ENCODE measurements at places on chromosomes 12 and 14.

GRCh38 chr12:39065455-39065854 lies 160.1 kb upstream of the CPNE8 start:
- no peak for DNase-seq

DNA sequence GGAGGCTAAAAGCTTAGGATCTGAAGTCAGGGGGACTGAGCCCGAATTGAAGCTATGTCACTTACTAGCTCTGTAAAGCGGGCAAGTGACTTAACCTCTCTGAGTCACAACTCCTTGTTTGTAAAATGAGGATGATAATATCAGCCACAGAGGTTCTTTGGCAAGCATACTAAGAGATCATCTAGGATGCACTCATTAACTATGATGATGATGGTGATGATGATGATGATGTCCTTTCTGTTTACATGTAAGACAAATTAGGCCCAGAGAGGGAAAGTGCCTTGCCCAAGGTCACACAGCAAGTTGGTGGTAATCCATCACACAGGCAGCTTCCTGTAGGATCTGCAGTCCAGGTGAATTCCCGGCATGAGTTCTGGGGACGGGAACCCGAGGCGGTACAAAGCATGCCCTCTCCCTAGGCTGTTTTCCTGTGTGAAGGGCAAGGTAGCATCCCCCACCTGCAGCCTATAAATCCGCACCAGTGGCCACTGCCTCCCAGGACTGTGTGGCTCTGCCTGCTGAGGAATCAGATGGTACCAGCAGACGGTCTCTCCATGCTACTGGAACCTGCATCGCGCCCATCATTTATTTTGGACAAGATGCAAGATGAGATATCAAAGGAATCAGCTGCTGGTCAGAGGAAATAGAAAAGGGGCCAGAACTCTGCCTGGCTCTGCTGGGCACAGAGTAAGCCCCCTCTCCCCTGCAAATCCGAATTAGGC lies 55.2 kb downstream of the MAP1LC3B2 start:
- no peak for DNase-seq

DNA sequence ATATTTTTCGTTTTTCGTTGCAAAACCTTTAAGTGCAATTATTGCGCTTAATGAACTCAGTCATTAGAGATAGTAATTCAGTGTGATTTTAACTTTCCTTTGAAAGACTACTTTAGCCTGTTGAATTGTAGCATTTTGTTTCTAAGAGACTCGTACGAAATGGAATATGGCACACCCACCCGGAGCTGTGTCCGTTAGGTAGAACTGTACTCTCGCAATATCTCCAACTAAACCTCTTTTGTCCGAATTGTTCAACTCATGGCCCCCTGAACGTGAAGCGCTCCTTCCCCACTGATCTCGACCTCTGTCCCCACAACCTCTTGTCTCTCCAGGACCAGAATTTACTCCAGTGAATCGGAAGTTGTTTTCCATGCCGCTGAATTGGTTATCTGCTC lies 800 bp downstream of the PCNX4 start:
- no peak for DNase-seq

DNA sequence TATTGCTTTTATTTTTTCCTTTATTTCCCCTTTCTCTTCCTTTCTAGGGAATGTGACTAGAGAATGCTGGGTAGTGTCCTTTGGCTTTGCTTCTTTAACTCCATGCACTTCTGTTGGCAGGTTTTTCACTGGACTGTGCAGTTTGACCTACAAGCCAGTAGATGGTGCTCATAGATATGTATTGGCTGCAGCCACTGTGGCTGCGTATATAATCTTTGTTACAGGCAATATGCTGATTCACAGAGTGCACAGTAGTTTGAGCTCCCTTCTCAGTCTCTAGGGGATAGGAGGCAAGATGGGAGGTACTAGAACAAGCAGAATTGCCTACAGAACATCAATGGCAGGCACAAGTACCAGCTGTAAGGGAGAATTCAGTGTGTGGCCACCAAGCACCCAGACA lies 503.5 kb downstream of the LRFN5 start:
- DNase-seq: no peak

DNA sequence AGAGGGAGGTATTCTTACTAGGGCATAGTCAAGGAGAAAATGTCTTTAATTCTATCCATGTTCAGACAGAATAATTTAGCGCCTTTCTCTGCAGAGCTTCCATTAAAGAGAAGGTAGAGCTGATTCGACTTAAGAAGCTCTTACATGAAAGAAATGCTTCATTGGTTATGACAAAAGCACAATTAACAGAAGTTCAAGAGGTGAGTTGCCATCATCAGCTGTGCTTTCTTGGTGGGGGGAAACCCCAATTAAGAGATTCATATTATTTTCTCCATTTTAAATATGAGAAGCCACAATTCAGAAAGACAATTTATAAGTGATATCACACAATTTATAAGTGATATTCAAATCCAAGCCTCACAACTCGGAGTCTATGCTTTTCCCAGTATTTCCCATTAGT lies 27.8 kb downstream of the RPGRIP1 start:
- DNase-seq: no peak

GRCh38 chr14:97726676-97727075 lies 929.5 kb downstream of the VRK1 start:
- no peak for DNase-seq

- DNase-seq: no peak
Observed at GRCh38 chr14:95834496-95834895, 42.1 kb upstream of the TUNAR start.

DNA sequence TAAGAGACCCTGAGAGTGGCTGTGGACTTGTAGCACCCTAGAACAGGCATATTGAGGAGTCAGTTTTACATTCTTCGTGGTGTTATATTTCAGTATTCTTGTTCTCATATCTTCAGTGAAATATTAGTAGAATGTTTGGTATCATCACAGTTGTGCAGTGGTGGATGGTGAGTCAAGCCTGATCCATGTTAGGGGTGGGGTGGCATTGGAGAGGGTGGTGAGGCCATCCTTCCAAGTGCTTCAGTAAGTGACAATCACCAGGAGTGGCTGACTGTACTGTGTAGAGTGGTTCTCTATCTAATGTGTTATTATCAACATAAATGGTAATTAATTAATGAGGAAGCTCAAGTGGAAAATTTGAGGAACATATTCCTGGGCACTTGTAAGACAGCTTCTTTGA lies 197.7 kb upstream of the SLC16A7 start:
- no peak for DNase-seq

DNA sequence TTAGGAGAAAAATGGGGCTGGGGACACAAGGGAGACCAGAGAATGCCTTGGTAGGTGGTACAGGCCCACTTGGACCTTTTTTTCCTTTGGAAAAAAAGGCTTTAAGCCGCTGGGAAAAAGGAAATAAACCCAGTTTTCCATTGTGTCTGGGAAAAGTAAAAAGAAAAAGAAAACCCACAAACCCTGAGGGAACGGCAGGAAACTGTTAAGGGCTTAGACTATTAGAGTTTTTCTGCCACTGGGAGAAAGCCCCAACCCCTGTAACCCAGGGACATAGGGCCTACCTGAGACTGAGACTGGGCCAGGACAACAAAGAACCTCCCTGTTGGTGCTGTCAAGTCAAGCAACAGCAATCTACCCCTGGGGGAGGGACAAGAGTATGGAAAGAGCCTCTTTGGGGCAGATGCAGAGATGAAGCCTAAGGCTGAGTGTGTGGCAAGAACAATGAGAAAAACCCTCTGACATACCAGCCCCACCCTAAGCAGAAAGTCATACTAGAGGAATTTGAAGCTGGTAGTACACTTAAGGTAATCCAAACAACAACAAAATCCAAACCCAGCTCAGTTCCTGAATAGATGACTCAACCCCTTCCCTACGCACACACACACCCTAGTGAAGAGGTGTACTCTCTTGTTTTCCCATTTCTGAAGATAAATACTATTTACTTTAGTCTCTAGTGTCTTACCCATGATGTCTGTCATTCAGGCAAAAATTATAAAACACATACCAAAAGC lies 22.8 kb downstream of the ATF1 start:
- no peak for DNase-seq

DNA sequence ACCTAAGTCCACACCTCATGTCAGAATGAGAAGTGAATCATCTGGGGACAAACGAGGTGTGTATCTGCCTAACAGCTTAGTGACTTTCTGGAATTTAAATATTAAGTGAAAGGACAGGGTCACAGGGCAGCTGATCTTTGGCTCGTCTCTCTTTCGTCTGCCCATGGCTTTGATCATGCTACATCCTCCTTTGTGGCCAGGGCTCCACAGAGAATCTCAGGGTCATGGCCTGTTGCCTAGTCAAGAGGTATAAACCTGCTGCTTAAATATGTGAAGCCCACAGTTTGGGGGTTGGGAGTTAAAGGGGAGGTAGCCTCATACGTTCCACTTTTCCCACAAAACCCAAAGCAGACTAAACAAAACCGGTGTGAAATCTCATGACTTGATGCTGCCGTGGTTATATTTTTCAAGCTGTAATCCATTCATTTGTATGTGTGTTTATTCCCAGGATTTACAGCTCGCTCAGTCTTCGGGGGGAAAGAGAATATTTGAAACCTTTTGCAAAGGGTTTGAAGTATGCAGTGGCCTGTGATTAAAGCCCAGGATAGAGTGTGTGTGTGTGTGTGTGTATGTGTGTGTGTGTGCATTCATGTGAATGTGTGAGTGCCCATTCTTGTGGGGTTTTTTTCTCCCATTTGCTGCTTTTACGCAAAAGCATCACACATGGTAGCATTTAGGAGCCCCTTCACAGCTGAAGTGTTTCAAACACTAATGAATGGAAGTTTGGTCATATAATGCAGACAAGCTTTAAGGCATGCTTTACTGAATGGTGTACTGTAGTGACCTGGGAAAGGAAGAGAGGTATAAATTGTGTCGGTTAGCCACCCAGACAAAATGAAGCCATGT lies 137.1 kb downstream of the HMGA2 start:
- DNase-seq: no peak

- DNase-seq: no peak
Observed at GRCh38 chr14:77009014-77009413, 19.5 kb downstream of the IRF2BPL start.

DNA sequence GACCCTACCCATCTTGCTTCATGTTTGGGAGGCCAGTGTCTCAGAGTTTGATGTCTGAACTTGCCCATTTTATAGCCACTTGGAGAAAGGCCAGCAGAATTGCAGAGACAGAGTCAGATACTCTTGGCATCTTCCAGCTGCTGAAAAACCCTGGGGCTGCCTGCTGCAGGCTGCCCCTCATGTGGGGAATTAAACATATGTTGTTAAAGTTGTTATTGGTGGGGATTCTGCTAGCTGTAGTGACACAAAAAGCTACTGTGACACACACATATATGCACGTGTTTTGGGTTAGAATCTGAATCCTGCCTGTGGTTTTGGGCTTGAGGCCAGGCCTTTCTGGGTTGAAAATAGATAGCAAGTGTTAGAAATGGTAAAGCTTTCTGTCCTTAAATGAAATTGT lies 1288.4 kb downstream of the AACS start:
- no peak for DNase-seq

- no peak for DNase-seq
Observed at GRCh38 chr12:122987086-122987951, 6.8 kb downstream of the ARL6IP4 start.

DNA sequence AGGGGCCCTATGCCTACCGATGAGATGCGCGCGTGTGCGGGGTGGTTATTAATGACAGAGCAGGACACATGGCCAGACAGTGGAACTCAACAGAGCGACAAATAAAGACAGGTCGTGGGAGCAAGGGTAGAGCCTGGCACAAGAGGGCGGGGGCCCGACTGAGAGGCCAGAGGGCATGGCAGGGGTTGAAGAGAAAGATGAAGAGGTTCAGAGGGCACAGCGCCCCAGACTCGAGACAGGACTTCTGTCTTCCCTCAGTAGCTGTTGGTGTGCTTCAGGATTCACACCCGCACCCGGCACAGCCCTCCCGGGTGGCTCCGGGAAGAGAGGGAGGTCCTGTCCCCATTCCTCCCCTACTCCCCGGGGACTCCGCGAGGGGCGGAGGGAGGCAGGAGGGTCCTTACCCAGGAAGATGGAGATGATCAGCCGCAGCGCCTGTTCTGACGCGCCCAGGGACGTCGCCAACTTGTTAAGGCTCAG lies 366 bp downstream of the LPCAT3 start:
- no peak for DNase-seq

DNA sequence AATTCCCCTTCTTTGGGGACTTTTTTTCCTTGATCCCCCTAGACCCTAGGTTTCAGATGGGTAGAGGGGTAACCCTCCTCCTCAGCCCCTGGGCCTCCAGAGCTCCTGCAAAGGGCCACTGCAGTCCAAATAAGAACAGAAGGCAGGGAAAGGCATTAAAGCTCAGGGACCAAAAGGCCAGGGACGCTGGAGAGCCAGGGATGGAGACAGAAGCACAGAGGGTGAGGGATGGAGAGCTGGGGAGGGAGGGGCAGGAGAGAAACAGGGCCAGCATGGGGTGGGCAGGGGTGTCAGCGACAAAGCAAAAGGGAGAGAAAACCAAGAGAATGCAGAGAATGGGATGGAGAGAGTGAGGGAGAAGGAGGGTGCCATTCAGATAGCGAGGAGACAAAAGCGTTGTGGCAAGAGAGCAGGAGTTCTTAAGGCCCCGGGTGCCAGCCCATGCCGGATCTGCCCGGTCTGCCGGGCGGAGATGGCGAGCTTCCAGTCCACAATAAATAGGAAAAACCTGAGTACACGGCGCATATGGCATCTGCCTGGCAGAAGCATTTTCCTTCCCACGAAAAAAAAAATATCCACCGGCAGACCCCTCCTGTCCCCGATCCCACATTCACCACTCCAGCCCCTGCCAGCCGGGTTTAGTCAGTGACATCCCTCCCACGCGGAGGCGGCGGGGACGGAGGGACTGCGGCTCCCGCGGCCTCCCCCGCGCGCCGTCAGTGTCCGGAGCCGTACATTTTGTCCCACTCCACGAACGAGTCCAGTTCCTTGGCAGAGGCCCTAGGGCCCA lies 28.6 kb downstream of the FIGNL2 start:
- DNase-seq: no peak

DNA sequence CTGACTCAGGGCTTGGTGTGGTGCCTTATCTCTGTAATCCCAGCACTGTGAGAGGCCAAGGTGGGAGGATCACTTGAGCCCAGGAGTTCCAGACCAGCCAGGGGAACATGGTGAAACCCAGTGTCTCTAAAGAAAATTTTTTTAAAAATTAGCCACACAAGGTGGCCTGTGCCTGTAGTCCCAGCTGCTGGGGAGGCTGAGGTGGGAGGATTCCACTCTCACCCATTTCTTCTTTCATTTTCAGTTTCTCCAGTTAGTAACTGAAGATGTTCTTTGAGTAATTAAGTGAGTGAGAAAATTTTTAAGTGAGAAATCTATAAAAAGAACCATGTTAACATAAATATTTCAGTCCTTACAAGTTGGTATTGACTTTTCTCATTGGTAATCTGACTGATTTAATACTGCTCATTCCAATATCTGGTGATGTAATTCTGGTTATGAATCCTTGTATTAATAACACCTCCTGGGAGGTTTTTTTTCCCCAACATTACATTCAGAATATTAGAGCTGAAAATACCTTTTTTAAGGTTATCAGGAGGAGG lies 6.1 kb downstream of the METTL3 start:
- no peak for DNase-seq

- no peak for DNase-seq
Observed at GRCh38 chr12:117402363-117402762, 40.9 kb upstream of the NOS1 start.

GRCh38 chr12:132851465-132851864 lies 22.8 kb upstream of the GOLGA3 start:
- DNase-seq: no peak

- no peak for DNase-seq
Observed at GRCh38 chr12:121441555-121441954, 41.6 kb downstream of the RNF34 start.

All from NCI-H1417 treated with DMSO at 0.1 percent for 48 hours (cell line).